ENCODE measurements at places on chromosomes 5 and 9.

GRCh38 chr5:34574936-34575467 is 81.1 kb upstream of the RAI14 start:
- DNase-seq = no peak

DNA sequence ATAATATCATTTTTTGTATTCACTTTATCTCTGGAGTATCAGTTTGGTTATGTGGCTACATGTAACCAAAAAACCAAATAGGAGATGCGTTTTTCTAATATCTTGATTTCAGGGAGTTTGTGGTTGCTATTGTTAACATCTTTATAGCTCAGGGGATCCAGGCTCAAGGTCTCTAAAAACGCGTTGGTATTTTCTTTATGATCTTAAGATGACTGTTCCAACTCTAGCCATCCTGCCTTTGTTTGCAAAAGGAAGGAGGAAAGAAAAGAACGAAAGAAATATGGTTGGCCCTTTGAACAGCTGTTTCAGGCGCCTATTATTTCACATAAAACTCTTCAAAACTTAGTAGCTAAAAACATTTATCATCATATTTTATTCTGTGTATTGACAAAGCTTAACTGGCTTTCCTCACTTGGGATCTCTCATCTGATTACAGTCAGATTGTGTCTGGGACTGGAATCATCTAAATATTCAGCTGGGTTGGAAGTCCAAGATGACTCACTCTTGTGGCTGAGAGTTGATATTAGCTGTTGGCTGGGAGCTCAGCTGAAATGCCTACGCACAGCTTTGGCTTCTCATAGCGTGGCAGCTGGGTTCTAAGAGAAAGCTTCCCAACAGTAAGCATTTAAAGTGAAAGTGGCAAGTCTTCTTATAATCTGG is 60.1 kb downstream of the FAM174A start:
- DNase-seq = no peak

DNA sequence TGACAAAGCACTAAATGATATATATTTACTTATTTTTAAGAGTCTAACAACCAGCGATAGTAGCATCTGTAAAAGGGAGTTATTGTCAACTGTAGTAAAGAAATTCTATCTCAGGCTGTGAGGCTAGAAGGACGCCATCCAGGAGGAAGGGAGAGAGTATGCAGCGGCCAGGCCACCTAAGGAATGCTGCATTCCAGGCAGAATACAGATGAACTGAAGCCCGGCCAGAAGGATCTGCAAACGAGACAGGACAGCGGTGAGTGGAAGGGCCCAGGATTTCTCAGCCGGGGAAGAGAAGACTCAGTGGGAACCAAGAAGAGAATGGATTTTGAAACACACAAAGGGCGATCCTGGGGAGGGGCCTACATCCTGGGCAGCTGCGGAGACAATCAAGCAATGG is 7.4 kb downstream of the RETREG1 start:
- DNase-seq = no peak

DNA sequence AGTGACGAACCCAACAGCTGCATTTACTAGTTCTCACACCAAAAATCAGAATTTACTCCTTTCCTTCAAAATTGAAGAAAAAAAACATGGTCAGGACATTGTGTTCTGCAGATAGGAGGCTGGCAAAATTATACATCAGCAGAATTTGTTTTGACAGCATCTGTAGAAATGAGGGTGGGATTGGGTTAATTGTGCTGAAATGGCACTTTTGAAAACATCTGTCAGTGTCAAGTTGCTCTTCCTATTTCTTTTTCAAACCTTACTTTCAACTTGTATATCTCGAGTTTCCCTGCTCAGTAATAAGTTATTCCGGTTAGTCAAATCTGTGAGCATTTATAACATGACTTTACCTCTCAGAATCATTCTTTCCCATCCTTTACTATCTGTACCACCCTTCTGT is 19.8 kb downstream of the WDR36 start:
- DNase-seq = no peak

GRCh38 chr9:10268531-10269485 is 344.0 kb downstream of the PTPRD start:
- DNase-seq = no peak

DNA sequence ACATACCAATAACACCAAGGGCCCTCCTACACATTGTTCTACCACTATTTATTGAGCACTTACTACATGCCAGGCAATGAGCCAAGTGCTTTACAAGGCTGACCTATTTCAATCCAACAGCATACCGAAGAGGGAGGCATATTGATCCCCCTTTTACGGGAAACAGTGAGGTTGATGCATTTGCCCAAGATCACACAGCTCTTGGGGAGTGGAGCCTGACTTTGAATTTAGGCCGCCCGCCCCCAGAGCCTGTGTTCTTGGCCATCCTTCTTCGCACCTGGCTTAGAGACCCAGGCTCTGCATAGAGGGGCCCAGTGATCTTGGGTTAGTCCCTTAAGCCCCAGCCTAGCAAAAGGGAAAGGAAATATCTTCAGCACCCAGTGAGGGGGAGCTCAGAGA is 158.1 kb upstream of the IER5L start:
- DNase-seq = no peak

DNA sequence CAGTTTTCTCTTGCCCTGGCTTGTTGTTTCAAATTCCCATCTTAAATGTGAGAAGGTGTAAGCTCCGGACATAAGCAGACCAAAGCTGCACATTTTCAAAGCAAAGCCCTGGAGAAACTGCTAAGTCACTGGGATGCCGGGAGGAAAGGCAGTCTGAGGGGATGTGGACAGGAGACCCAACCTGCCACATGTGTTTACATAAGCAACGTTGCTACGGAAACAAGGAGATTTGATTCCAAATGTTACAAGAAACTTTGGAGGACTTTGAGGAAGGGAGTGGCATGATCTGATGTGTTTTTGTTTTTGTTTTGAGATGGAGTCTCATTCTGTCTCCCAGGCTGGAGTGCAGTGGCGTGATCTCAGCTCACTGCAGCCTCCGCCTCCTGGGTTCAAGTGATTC is 25.7 kb upstream of the INSYN2B start:
- DNase-seq = no peak

- no peak for DNase-seq
These were observed 338.8 kb downstream of the NNT start for GRCh38 chr5:43941806-43942205.

DNA sequence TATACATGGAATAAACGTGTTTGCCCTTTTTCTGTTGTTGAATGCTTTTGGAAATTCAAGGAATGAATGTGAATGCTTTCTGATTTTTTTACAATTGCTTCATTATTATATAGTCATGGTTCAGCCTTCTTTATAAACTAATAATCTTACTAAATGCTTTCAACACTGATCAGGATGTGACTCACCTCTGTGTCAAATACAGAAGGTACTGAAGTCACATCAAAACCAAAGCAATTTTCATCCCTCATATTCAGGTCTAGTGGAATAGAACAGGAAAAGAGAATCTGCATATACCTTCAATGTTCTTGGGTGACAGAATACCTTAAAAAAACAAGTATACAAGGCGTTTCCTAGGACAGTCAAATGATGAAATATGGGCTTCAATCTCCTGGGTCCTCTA is 170.7 kb downstream of the PDE4D start:
- DNase-seq = no peak

GRCh38 chr9:8417341-8417740 is 617.8 kb upstream of the DMAC1 start:
- no peak for DNase-seq

DNA sequence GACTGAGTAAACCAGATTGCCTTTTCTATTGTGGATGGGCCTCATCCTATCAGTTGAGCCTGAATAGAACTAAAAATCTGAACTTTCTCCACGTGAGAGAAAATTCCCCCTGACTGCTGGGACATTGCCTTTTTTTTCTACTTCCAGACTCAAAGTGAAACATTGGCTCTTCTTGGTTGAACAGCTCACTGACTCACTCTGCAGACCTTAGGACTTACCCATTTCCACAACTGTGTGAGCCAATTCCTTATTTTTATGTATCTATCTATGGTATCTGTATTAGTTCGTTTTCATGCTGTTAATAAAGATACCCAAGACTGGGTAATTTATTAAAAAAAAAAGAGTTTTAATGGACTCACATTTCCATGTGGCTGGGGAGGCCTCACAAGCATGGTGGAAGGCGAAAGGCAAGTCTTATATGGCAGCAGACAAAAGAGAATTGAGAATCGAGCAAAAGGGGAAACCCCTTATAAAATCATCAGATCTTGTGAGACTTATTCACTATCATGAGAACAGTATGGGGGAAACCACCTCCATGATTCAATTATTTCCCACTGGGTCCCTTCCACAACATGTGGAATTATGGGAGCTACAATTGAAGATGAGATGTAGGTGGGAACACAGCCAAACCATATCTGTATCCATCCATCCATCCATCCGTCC is 306.7 kb upstream of the SLC24A2 start:
- DNase-seq = no peak

DNA sequence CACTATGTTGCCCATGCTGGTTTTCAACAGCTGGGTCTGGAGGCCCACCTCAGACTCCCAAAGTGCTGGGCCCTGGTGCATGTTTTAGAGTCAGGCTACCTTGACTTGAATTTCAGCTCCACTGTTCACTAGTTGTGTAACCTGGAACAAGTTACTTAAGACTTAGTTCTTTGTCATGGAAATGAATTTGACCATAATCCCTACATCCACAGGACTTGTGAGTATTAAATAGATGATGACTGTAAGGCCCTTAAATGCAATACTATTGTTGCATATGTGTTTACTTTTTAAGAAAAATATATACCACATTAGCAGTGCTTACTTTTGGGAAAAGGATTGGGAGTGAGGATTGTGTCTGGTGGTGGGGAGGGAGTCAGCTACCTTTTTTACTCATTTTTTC is 16.4 kb downstream of the PAIP2 start:
- no peak for DNase-seq

GRCh38 chr9:96344458-96345180 is 38.9 kb downstream of the SLC35D2 start:
- DNase-seq = no peak

- no peak for DNase-seq
These were observed 37.9 kb downstream of the FBXW11 start for GRCh38 chr5:171968531-171968930.

GRCh38 chr5:127567026-127567768 is 49.8 kb downstream of the PRRC1 start:
- DNase-seq = no peak

DNA sequence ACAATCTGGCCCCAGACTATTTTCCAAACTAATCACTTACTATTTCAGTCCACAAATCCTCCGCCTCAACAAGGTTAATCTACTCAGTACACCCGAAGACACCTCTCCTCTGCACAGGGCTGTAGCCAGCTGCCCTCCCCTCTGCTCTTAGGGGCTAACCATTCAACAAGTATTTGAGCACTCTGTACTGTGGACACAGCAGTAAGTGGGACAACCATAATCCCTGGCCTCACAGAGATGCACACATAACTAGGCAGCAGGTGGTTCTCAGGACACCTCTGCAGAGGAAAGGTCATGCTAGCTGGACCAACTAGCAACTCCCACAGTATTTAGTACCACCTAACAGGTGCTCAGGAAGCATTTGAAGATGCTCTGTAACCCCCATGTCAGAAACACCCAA is 5.5 kb downstream of the CAMSAP1 start:
- no peak for DNase-seq

DNA sequence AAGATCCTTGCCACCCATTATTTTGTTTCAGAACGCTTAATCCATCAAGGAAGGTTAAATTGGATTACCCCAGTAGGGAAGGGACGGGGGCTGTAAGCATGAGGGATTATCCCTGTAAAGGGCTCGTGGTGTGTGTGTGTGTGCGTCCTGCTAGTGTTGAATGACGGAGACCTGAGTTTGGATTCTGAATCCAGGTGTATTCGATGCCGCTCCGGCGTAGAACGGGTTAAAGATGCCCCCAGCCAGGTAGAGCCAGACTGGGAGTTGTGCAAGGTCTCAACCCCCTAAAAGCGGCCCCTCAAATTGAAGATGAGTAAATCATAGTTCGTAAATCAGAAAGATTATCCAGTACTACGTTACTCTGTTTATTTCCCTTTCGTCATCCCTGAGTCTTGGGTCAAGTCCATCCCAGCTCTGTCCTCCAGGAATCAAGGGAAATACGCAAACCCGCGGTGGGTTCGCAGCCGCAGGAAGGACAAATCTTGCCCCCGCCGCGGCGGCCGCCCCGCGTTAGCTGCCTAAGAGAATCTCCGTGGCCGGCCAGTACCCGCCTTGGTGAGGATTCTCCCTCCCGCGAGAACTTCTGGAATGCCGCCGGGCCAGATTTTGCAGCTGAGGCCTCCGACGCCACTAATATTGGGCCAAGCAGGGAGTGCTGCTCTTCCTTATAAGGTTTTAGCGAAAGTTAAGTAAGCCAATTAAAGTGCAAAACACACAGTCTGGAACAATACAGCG is 586 bp upstream of the MTAP start:
- no peak for DNase-seq
